ENCODE measurements at places on chromosomes 3 and 15.

GRCh38 chr3:158463556-158463955 lies 107.4 kb upstream of the MLF1 start:
- DNase-seq: no peak

DNA sequence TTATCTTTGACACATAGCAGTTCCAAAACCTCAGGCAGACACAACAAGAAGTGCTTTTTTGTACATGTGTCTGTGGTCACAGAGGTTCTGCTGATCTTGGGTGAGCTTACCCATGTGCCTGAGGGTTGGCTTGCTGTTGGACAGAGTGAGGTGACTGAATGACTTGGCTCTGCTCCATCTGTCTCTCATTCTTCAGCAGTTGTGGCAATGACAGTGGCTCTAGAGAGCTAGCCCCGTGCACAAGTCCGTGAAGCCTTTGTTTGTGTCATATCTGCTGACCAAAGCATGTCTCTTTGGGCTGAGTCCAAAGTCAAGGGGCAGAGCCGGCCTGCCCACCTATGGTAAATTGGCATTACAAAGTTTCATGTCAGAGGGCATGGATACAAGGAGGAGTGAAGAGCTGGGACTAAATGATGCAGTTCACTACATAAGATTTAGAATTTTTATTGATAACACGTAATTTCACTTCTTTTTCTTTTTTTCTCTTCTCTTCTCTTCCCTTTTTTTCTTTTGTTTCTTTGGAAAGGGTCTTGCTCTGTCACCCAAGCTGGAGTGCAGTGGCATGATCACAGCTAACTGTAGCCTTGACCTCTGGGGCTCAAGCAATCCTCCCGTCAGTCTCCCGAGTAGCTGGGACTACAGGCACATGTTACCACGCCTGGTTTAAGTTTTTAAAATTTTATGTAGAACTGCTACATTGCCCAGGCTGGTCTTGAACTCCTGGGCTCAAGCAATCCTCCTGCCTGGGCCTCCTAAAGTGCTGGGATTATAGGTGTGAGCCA lies 77.9 kb downstream of the ITPR1 start:
- DNase-seq: no peak

DNA sequence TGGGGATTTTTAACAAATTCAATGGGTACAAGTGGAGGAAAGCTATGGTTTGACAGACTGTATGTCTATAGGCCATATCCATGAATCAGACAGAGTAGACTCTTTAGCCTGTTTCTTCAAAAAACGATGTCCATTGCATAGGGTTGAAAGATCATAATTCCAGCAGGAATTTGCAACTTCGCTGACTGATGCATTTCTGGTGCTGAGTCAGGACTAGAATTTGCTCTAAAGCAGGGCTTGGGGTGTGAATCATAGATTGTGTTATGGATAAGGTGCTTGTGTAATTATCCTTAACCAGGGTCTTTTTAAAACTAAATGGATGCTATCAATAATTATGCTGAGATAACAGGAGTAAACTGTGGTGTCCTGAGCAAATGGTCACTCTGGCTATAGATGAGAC lies 200.4 kb upstream of the TBC1D5 start:
- no peak for DNase-seq

DNA sequence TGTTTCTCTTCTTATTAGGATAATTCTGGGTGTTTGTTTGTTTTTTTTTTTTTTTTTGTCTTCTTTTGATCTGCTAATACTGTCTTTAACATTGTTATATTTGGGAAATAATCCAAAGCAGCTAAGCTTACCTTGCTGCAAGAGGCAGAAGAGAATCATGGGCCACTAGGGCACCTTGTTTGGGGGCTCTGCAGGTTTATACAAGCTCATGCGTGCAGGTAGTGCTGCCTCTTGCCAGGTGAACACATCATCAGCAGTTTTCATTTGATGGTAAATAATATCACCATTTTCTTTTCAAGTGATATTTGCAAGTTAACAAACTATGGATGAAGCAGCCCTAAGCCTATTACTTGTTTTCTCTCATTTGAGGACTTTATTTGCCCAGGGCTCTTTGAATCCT lies 37.9 kb downstream of the MAP3K13 start:
- DNase-seq: no peak

GRCh38 chr3:187136337-187136736 lies 3.0 kb downstream of the RPL39L start:
- DNase-seq: no peak

GRCh38 chr3:126134219-126134975 lies 46.0 kb downstream of the ALDH1L1 start:
- no peak for DNase-seq

- DNase-seq: no peak
These were observed 41.1 kb upstream of the CHRNB4 start for GRCh38 chr15:78682004-78682651.

GRCh38 chr3:128369881-128370642 lies 96.6 kb downstream of the DNAJB8 start:
- no peak for DNase-seq

- no peak for DNase-seq
These were observed 1.5 kb downstream of the ABTB1 start for GRCh38 chr3:127674101-127674721.

All from activated gamma-delta T cell (primary cell).